DMS153 (cell line): ENCODE measurements at places on chromosomes 4 and X.

- no peak for DNase-seq
Observed at GRCh38 chr4:169229571-169230028, 41.2 kb downstream of the SH3RF1 start.

- DNase-seq: no peak
Observed at GRCh38 chr4:141637565-141637964, 1.2 kb downstream of the IL15 start.

GRCh38 chrX:35562395-35562794, 235.7 kb upstream of the MAGEB16 start:
- no peak for DNase-seq

DNA sequence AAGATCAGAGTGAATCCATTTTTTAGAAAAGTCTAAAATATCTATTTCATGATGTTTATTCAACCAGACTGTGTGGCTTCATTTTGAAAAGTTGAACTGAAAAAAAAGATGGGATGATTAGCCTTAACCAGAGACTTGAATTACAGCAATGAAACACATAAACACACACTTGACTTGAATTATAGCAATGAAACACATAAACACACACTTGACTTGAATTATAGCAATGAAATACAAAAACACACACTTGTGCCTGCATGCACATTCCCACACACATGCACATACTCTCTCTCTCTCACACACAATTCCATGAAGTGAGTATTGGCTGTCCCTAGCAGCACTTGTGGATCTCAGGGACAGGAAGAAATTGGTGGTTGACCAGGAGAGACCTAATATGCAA, 286.8 kb downstream of the USP46 start:
- DNase-seq: no peak

DNA sequence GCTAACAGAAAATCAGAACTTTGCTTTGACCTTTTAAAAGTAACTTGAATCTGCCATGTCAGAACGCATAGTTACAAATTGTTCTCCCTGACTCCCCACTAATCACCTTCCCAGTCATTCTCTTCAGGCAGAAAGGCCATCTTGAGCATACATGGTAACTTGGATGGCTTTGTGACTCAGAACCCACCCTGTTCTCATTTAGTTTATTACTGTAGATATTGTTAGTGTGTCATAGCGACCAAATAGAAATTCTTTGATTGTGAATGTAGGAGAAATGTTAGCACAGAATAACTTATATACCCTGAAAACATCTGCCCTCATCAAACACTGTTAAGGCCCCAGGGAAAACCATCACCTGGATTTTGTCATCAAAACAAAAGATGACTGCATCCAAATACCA, 382.0 kb downstream of the MAGEB5 start:
- DNase-seq: no peak

GRCh38 chrX:20637351-20637750, 370.6 kb upstream of the RPS6KA3 start:
- DNase-seq: no peak

DNA sequence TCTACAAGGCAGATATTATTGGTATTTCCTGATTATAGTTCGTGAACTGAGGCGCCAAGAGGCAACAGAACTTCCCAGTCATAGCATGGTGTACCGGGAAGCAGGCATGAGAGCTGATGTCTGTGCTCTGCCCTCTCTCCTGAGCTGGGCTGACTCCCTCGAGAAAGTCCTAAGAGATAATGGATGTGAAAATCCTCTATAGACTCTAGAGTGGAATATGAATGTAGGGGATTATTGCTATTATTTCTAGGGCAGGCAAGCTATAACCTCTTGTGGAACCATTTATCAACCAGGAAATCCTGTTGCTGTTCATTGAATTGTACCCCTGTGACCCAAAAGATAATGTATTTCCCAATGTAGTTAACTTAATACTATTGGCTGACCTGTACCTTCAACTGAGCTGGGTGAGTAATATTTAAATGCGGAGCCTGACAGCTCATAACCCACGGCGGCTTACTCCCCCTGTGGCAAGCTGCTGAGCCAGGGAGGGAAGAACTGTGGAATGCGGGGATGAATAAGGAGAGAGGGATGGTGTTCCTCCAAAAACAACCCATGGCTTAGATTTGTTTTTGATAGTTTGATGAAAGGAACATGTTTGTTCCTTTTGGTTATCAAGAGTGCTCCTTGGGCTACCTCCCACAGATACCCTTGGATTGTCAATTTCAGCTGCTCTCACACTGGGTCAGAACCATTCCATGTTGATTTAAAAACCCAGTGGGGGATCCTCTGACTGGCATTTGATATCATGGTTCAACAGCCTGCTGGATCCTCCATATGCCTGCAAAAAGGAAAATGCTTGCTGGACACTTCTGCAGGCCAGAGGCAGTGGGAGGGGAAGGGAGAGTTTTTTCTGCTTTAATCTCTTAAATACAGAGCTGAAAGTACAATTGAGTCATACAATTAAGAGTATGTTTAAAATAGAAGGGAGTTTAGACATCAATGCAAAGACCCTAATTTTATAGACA, 339.0 kb upstream of the BOD1L1 start:
- DNase-seq: no peak

- DNase-seq: no peak
Observed at GRCh38 chr4:118783887-118784286, 52.0 kb downstream of the SEC24D start.

- DNase-seq: no peak
Observed at GRCh38 chrX:44884944-44885343, 12.0 kb downstream of the KDM6A start.

- DNase-seq: no peak
Observed at GRCh38 chr4:48032721-48033120, 16.1 kb downstream of the NIPAL1 start.

DNA sequence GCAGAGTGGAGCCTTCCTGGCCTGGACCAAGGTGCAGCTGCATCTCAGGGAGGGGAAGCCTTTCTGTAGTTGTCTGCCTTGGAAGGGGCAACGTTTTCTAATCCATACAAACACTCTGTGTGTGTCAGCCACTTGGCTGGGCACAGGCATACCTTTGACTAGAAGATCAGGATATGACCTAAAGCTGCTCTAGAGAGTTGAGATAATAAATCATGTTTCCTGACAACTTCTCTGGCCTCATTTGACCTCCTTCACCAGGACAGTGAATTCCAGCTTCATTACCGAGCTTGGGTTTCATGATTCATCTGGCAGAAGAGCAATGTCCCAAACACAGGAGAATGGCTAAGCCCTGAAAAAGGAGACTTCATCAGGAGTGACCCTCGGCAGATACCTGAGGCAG, 89.6 kb upstream of the KIT start:
- DNase-seq: no peak

DNA sequence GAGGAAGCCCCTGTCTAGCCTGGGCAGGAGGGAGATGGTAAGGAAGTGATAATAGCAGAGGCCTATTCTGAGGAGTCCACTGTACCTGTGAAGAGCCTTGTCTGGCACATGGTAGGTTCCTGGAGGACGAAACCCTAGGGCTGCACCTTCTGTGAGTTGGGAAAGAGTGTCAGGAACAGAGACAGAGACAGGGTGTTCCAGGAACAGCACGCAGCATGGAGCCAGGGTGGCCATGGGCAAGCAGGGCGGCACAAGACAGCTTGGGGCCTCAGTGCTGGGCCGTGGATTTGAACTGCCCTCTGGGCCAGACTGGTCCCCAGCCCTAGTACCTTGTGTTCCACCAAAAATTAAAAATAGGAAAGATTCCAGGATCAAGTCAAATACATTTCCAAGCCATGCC, 272.5 kb downstream of the EVC2 start:
- no peak for DNase-seq

DNA sequence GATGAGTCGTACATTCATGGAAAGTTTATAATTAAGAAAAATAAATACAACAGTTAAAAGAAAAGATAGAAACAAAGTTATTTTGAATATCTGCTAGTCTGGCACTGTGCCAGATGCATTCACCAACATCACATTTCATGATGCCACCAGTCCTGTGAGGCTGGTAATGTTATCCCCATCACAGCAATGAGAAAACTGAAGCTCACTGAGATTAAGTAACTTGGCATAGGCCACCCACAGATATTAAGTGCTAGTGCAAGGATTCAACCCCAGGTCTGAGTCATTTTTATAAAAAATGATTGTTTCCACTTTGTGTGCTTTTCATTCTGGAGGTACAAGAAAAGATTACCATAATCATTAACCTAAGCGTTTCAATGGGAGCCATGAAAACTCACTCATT, 65.0 kb upstream of the IL15 start:
- no peak for DNase-seq

- no peak for DNase-seq
Observed at GRCh38 chrX:66015152-66015831, 24.6 kb downstream of the VSIG4 start.

DNA sequence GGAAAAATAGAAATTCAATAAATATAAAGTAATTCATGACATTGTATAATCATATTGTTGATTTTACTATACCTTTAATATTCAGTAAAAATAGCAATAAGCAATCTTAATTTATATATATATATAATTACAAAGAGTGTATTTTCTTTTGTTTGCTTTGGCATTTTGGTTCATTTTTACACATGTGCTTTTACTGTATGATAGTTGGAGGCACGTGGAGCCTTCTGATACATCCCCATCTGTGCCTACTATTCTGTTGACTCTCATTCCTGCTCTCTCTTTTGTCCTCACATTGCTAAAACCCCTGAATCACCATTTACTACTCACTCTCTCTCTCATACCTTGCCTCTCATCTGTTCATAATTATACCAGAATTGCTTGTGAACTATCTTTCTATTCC, 106.4 kb upstream of the NDST4 start:
- no peak for DNase-seq

DNA sequence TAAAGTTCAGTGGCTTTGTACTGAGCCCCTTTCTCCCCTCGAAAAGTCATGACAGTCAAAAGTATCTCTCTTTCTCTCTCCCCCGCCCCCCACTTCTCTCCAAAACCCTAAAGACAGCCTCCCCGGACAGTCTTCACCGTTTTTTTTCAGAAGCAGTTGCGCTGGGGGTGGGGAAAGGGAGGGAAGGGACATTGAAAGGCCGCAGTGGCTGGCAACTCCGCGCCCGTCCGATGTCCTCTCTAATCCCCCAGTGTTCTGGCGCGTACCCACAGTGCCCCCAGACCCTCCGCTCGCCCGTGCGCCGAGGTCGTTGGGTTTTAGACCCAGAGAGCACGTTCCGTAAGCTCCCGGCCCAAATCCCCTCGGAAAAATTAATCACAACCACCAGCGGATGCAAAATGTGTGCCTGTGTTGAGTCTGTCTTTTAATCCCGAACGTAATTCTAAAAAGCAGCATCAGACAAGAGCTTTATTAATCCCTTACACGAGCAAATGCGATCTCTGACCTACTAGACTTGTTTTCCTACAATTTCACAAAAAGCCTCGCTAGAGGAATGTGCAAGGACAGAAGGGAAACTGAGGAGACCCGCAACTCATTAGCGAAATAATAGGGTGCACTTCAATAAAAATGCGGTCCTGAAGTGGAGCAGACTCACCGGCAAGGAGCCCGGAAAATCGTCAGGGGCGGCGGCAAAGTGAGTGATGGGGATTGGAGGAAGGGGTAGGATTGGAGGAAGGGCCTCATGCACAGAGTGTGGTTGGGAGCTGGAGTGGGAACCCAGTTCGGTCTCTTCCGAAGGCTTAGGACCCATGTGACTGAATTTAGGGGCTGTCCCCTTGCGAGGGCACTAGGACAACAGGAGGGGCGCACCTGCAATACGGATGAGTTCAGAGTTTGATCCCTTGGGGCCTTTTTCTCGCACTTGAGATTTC, 12.2 kb upstream of the PRDM8 start:
- DNase-seq: no peak

DNA sequence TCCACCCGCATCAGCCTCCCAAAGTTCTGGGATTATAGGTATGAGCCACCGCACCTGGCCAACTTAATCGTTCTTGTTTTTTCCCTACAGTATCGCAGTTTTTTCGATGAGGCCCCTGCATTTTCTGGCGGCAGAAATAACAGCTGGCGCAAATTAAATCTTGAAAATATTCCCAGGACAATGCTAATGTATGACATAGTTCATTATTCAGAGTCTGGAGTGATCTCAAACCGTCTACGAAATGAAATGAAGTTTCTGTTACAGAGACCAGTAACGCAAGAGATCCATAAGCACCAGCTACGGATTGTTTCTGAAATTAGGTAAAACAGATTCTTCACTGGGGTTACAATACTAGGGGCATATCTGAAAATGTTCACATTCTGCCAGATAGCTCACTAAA, 27.3 kb downstream of the CXorf58 start:
- DNase-seq: no peak

DNA sequence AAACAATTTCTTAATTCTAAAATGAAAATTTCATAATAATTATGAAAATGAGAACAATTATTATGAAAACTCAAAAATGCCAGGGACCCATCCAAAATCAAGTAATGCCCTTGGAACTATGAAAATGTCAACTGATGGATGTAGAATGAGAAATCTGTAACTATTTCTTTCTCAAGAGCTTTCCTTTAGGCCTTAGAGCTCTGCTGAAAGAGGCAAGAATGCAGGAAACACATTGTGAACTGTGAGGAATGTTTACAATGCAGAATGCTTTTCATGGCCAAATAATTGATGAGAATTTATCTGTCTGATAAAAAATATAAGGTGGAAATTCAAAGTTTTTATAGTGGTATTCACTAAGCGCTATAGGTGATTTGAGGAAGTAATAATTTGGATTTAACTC, 207.1 kb upstream of the PCDH18 start:
- no peak for DNase-seq

- no peak for DNase-seq
Observed at GRCh38 chr4:101345596-101346350, 1.6 kb downstream of the PPP3CA start.

GRCh38 chrX:129039176-129039575, 484.1 kb downstream of the SMARCA1 start:
- no peak for DNase-seq

- no peak for DNase-seq
Observed at GRCh38 chr4:177097291-177097690, 212.4 kb upstream of the NEIL3 start.

DNA sequence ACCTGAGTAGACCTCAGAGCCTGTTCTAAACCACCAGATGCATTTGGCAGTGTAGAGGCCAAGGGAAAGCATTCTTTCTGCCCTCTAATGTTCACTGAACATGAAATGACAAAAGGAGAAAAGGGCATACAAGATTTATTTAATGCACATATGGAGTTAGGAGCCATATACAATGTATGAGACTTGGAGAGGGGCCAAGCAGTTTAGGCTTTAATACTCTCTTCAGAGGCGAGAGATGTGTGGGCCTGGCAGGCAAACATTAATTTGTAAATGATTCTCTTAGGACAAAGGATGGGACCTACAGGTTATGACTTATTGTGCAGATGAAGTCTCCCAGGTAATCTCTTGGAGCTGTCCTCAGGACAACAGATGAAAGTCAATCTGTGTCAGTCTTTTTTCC, 631.9 kb downstream of the ADGRL3 start:
- DNase-seq: no peak

GRCh38 chrX:131225078-131225477, 64.0 kb downstream of the IGSF1 start:
- no peak for DNase-seq

DNA sequence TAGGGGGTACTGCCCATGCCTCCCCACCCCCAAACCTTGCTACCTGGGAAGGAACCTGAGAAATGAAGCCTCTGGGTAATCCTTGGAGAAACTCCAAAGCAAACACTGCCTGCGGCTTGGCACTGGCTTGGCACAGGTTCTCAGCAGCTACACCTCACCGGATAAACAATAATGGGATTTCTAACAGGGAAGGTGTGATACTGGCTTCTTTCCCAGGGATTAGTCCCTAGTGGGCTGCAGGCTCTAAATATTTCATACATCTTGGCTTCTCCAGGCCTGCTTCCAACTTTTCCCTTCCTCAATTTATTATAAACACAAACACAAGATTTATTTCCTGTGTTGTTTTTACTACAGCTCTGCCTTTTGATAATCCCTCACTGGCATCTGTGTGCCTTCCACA, 12.5 kb downstream of the SEC24D start:
- DNase-seq: peak; percentile 63

GRCh38 chr4:145776208-145776607, 96.3 kb downstream of the C4orf51 start:
- DNase-seq: no peak
